Ureter (tissue), 1 donor: ENCODE measurements at places on chromosomes 11 and 22. TPM values are rescaled to one million over a fixed set of nuclear protein-coding genes. Genes with fewer than 3 reads are reported as not detected.

GRCh38 chr11:64151337-64151736, 14.6 kb downstream of the MACROD1 start:
- DNase-seq = no peak

The GGTLC2 gene
- not detected for total RNA-seq

DNA sequence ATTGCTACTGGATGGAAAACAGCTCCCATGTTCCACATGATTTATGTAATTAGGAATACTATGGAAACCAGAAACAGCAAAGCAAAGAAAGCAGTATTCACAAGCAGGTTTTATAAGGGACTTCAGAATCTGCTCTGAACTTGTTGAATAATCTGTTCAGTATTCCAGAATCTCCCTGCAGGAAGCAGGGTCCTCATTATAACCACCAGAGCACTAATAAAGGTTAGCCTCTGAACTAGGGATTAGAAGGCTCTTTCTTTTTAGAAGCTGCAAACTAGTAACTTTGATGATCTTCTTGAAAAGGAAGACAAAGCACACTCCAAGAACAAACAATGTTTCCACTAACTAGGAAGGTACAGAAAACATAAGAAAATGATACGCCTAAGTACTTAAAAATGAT, 125.8 kb downstream of the DCDC1 start:
- no peak for DNase-seq

GRCh38 chr11:72189455-72190250, 2.3 kb upstream of the FOLR1 start:
- no peak for DNase-seq

DNA sequence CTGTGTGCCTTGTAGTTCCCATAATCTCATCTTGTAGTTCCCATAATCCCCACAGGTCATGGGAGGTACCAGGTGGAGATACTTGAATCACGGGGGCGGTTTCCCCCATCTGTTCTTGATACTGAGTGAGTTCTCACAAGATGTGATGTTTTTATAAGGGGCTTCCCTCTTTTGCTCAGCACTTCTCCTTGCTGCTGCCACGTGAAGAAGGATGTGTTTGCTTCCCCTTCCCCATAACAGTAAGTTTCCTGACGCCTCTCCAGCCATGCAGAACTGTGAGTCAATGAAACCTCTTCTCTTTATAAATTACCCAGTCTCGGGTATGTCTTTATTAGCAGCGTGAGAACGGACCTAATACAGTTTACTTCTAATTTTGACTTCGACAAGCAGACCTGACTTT, 14.0 kb upstream of the SMIM38 start:
- no peak for DNase-seq

- no peak for DNase-seq
Observed at GRCh38 chr11:43404406-43404805, 45.7 kb downstream of the TTC17 start.

GRCh38 chr11:67355023-67355793, 1.9 kb upstream of the POLD4 start:
- no peak for DNase-seq

DNA sequence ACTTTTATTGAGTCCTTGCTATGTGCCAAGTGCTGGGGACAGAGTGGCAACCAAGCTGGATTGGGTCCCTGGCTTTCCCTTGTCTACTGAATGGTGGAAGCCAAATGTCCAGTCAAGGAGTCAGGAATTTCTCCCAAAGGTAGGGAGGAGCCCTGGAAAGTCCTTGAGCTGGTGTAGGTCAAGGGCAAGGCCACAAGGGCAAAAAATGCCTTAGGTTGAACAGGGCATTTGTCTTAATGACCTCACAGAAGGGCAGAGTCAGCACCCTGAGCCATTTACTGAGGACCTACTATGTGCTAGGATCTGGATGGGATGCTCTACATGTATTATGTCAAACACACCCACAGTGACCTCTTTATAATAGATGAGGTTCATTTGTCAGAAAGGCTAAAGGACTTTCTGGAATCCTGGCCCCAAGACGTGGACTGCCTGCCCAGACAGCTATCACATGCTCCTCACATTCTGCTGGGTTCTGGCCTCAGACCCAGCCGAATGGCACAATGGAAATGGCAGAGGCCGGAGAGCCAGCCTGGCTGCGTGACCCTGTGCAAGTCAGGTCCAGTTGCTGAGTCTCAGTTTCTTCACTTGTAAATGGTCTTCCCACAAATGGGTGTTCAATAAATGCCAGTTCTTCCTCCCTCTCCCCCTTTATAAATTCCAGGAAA, 17.7 kb downstream of the MOGAT2 start:
- DNase-seq = no peak
